Uterus (tissue), 4 donors: ENCODE measurements at places on chromosomes 11 and 22. TPM values are rescaled to one million over a fixed set of nuclear protein-coding genes. Genes with fewer than 3 reads are reported as not detected.

The B4GALNT4 gene
- 5.0 TPM for total RNA-seq

The NCAPH2 gene
- total RNA-seq = 59.1 TPM

The OR52A1 gene
- total RNA-seq = not detected

The SLC22A9 gene
- not detected for total RNA-seq

The ME3 gene
- total RNA-seq = 169 TPM

The KCNE3 gene
- 13.7 TPM for total RNA-seq

DNA sequence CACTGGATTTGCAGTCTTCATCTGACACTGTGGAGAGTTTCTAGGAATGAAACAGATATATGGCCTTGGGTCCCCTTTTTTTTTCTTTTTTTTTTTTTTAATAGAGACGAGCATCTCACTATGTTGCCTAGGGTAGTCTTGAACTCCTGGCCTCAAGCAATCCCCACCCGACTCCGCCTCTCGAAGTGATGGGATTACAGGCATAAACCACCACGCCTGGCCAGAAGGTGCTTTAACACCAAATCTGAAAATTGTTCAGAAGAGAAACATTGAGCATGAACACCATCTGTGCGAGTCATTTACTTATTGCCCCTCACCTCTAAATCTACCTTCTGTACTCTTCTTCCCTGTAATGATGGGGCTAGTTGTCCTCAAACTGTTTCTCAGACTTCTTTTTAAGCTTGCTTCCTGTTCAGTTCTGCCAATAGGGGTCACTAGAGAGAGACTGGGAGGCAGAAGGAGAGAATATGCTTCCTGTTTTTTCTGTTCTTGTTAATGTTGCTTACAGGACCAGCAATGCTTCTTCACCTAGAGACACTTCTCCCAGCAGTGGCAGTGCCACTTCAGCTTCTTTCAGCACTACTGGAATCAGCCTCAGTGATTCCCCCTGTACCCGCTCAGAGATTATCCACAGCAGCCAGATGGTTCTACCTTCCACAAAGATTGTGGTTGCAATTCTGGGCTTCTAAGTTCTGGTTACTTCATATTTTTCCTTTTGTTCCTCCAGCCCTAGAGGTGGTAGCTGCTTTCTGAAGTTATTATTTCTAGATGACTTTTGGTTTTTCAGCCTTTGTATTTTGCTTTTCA, 20.8 kb upstream of the ZBED5 start:
- H3K27me3 ChIP-seq = no peaks in the 10 kb centered on the region
- no peaks in the 10 kb centered on the region for H3K4me1 ChIP-seq
- no peaks in the 10 kb centered on the region for H3K36me3 ChIP-seq
- H3K27ac ChIP-seq = no peak overlapping the region
- no peak overlapping the region for H3K4me3 ChIP-seq

GRCh38 chr11:111531687-111532364, 8.7 kb upstream of the LAYN start:
- H3K4me1 ChIP-seq = no peaks in the 10 kb centered on the region
- no peaks in the 10 kb centered on the region for H3K27me3 ChIP-seq

GRCh38 chr11:92284107-92284506, 59.5 kb downstream of the FAT3 start:
- no peak for DNase-seq
- H3K4me1 ChIP-seq = no peaks in the 10 kb centered on the region
- H3K27me3 ChIP-seq = no peaks in the 10 kb centered on the region
- no peak overlapping the region for H3K4me3 ChIP-seq
- H3K27ac ChIP-seq = no peak overlapping the region

GRCh38 chr11:42595876-42596275, 715.9 kb upstream of the API5 start:
- no peaks in the 10 kb centered on the region for H3K4me1 ChIP-seq
- no peaks in the 10 kb centered on the region for H3K27me3 ChIP-seq
- H3K4me3 ChIP-seq = no peak overlapping the region
- no peak for DNase-seq
- H3K27ac ChIP-seq = no peak overlapping the region

DNA sequence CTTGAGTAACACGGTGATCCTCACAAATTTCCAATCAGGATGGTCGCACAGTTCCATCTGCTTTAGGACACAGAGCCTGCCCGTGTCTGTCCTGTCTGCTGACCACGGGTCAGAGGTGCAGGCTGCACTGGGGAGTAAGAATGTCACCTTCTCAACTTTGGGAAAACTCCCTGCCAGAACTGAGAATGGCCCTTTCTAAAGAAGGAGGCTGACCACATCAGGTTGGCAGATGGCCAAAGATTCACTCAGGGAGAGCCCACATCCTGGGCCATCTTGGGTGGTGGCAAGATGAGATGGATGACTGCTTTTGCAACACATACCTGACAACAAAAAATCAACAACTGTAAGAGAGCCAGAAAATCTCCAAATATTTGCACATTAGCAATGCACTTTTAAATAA, 101.9 kb downstream of the IGLL1 start:
- no peaks in the 10 kb centered on the region for H3K27me3 ChIP-seq
- H3K4me1 ChIP-seq = no peaks in the 10 kb centered on the region
- H3K36me3 ChIP-seq = no peaks in the 10 kb centered on the region
- H3K4me3 ChIP-seq = no peak overlapping the region
- H3K27ac ChIP-seq = no peak overlapping the region

- no peak overlapping the region for H3K4me3 ChIP-seq
- no peak for DNase-seq
- no peaks in the 10 kb centered on the region for H3K36me3 ChIP-seq
- H3K27ac ChIP-seq = no peak overlapping the region
- H3K27me3 ChIP-seq = no peaks in the 10 kb centered on the region
Measured at GRCh38 chr22:32202539-32203180, 2.2 kb downstream of the RFPL2 start.

GRCh38 chr11:11427542-11427941, 74.5 kb upstream of the CSNK2A3 start:
- H3K4me1 ChIP-seq = no peaks in the 10 kb centered on the region
- no peak overlapping the region for H3K4me3 ChIP-seq
- no peaks in the 10 kb centered on the region for H3K36me3 ChIP-seq
- H3K27ac ChIP-seq = no peak overlapping the region

DNA sequence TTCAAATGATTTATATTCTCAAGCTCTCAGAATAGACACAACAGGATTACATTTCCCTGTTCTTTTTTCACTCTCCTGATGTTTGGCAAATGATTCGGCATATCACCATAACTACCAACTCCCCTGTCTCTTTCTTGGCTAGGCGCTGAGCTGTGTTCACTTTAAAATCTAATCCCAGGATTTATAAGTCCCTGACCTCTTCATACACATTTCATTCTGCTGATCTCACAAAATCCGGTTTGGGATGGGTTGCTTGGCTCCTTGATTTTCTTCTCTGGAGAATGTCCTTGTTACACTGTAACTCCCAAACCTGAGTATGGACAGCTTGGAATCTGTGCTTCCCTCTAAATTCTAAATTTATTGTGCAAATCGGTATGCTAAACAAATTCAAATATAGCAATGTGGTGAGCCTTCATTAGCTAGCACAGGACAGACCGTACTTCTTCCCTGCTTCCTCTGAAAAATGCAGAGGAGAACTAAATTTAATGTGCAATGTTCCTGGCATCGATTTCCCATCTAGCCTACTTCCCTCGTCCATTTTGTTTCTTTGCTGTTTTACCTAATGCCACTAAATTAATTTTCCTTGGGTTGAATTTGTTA, 858.5 kb upstream of the FAT3 start:
- no peak overlapping the region for H3K27ac ChIP-seq
- H3K27me3 ChIP-seq = no peaks in the 10 kb centered on the region
- H3K4me1 ChIP-seq = no peaks in the 10 kb centered on the region
- no peaks in the 10 kb centered on the region for H3K36me3 ChIP-seq
- no peak for DNase-seq
- H3K4me3 ChIP-seq = no peak overlapping the region

DNA sequence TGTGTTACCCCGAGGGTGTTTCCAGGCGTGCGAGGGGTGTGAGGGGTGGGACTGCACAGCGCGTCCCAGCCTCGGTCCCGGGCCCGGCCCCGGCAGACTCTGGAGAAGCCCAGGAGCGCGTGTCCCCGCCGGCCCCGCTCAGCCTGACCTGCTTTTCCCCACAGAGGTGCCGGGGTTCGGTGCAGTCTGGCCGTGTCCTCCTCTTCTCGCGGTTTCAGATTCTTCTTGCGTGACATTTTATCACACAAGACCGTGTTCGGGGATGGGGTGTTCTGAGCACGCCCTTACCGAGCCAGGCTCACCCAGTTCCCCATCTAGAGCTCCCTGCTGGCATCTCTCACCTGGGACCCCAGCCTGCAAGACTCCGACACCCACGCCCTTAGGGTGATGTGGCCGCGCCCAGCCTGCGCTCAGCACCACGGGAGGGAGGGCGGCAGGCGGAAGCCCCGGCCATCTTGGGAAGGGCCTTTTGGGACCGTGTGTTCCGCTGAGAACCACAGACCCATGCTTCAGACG, 775.6 kb downstream of the BRD1 start:
- H3K36me3 ChIP-seq = no peaks in the 10 kb centered on the region
- H3K27me3 ChIP-seq = no peaks in the 10 kb centered on the region
- DNase-seq = no peak

GRCh38 chr11:76782531-76783293, 444 bp upstream of the TSKU start:
- H3K27ac ChIP-seq = peak overlapping the region; percentile 93
- no peaks in the 10 kb centered on the region for H3K4me1 ChIP-seq
- H3K27me3 ChIP-seq = no peaks in the 10 kb centered on the region
- no peaks in the 10 kb centered on the region for H3K36me3 ChIP-seq
- DNase-seq = peak; percentile 91
- peak overlapping the region; percentile 96 for H3K4me3 ChIP-seq

- H3K4me1 ChIP-seq = peaks cover 4% of the 10 kb centered on the region
- DNase-seq = peak; percentile 52
- peak overlapping the region; percentile 5 for H3K27ac ChIP-seq
- no peak overlapping the region for H3K4me3 ChIP-seq
- no peaks in the 10 kb centered on the region for H3K36me3 ChIP-seq
- no peaks in the 10 kb centered on the region for H3K27me3 ChIP-seq
Measured at GRCh38 chr22:36244522-36245391, 5.4 kb upstream of the APOL2 start.

DNA sequence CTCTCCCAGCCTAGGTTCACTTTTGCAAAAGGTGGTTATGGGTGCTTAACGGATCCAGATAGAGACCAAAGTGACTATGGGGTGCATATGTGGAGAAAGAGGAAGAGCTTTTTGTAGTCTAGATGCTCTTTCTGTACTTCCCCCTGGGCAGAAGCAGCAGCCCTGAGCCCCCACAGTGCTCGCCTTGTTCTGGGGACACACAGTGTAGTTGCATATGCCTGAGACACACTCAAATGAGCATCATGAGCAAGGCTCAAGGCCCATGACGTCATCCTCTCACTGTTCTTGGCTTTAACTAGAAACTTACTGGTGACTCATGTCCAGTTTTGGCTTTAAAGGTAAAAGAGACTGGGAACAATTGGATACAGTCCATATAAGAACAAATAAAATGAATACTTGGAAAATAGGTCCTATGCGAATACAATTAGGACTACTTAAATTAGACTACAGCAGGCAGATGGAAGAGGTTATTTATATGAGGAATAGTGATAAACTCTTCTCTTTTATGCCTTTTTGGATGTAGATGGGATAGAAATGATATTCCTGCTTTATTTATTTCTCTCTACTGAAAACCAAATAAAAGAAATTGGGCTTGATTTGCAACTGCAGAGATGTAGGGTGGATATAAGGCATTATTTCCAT, 20.1 kb upstream of the PEX26 start:
- peak overlapping the region; percentile 99 for H3K27ac ChIP-seq
- DNase-seq = peak; percentile 98
- no peaks in the 10 kb centered on the region for H3K36me3 ChIP-seq
- peaks cover 9% of the 10 kb centered on the region for H3K4me1 ChIP-seq
- no peaks in the 10 kb centered on the region for H3K27me3 ChIP-seq
- no peak overlapping the region for H3K4me3 ChIP-seq

- H3K27ac ChIP-seq = peak overlapping the region; percentile 75
- H3K4me3 ChIP-seq = peak overlapping the region; percentile 12
- H3K4me1 ChIP-seq = peaks cover 5% of the 10 kb centered on the region
Measured at GRCh38 chr11:117300283-117300663, 9.1 kb downstream of the BACE1-AS start.

DNA sequence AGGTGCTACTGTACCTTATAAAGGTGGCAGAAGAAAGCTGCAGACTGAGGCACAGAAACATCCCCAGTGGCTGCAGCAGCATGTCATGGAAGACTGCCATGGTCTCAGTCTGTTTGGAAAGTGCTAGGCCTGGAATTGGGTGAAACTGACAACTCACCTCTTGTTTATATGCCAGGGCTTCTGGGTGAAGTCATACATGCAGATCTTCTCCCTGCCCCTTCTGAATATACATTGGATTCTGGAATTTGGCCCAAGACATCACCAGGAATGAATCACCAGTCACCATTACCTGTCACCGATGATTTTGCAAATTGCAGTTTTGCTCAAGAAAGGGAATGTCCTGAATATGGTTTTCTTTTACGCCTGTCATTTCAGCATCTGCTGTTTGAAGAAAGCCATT, at the start of gene PLET1:
PLET1 (minus strand) TSS at position 371 of the 400 bp plus-strand sequence; CDS start at position 100, 271 bp downstream.
- no peak for DNase-seq
- H3K27me3 ChIP-seq = no peaks in the 10 kb centered on the region
- no peak within 1 kb of the TSS for H3K27ac ChIP-seq
- no peaks in the 10 kb centered on the region for H3K4me1 ChIP-seq
- H3K36me3 ChIP-seq = no peaks in the 10 kb centered on the region

DNA sequence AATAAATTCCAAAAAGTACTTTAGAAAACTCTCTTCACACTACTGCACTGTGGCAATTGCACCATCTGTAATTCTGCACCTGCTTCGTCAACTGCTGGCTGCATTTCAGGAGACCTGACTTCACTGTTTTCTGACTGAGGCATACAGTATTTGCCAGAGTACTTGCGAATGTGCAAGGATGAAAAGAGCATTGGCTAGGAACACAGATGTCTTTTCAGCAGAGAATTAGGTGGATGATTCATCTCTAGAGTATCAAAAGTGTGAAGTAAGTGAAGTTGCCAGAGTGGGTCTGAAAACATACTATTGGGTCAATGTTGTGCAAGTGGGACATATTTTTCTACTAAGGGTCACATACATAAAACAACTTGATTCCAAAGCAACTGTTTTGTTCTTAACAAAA, 427.5 kb upstream of the CCDC90B start:
- H3K27me3 ChIP-seq = no peaks in the 10 kb centered on the region
- no peaks in the 10 kb centered on the region for H3K4me1 ChIP-seq
